SJCRH30 (cell line): ENCODE measurements at places on chromosomes 2 and 18. TPM values are rescaled to one million over a fixed set of nuclear protein-coding genes. Genes with fewer than 3 reads are reported as not detected.

Gene ST8SIA3
- under 0.01 TPM in 1 of 2 replicates, not detected in the other for total RNA-seq

Gene MOGAT1
- not detected in 2 replicates for total RNA-seq

GRCh38 chr18:68219872-68220271, 495.0 kb downstream of the TMX3 start:
- DNase-seq: no peak

Gene SKA1
- total RNA-seq: 41.1 and 49.9 TPM in 2 replicates

DNA sequence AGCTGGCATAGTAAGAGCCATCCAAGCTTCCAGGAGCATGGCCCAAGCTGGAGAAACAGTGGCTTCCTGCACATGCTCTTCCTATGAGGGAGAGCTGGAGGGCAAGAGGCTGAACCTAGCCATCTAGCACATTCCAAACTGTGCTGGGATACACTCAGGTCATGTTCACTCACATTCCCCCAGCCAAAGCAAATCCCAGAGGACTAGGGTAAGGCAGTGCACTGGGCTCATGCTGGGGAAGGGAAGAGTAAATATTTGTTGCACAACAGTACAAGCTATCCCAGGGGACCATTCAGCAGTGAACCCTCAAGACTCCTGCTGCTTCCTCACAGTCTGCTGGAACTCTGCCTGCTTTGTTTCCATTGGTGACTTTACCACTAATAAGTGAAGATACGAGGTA, 20.7 kb upstream of the GYPC start:
- DNase-seq: no peak

Gene RNF152
- total RNA-seq: 20.8 and 22.9 TPM in 2 replicates

GRCh38 chr2:7007846-7008741, 90.9 kb downstream of the RNF144A start:
- peak; percentile 97 for DNase-seq

Gene KIF5C
- 5.8 and 6.6 TPM in 2 replicates for total RNA-seq

Gene ERMN
- total RNA-seq: not detected in 2 replicates

GRCh38 chr2:7612969-7613368, 695.8 kb downstream of the RNF144A start:
- DNase-seq: no peak

- no peak for DNase-seq
These were observed 111.1 kb downstream of the MSH2 start for GRCh38 chr2:47513981-47514520.

DNA sequence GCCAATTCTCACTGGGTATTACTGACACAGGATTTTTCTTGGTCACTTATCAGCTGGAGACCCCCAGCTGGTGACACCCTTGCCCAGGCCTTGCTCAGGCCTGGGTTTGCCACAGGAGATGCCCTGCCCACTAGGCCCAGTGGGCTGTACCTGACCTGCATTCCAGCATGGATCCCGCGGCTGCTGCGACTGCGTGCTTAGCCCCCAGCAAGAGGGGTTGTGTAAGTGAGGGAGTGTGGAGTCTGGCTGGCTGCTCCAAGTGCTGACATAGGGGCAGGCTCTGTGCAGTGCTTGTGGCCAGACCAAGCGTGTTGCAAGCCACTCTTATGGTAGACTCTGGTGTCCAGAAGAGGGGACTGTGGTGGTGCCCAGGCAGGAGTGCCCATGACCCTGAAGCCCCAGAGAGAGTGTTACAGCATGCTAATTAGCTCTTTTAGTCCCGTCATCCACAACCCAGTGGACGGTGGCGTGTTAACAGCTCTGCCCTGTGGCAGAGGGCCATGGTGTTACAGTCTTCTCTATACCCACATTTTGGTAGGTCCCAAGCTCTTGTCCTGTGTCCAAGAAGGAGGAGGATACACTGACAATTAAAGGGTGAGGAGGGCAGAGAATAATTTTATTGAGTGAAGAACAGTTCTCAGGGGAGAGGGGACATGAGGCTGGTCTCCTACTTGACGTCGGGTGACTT, 491.7 kb upstream of the MEIS1 start:
- no peak for DNase-seq

DNA sequence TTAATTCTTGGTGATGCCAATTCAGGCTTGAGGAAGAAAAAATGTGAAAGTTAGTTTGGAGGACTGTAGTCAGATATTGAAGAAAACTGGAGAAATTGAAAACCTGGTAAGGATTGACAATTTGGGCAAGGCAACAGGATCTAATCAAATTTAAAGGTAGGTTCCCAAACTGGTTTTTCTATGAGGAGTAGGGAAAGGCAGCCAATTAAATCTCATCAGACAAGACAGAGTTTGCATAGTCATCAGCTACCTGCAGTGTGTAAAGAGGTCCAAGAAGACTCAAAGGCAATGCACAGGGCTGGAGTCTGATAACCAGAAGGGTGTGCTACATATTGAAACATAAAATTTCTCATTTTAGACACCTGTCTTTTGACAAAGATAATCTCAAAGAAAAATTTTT, 16.0 kb upstream of the CAB39 start:
- no peak for DNase-seq
